ENCODE measurements at places on chromosomes 1 and 21.

GRCh38 chr21:15617964-15618363, 111.8 kb upstream of the USP25 start:
- DNase-seq, result peak; percentile 2

DNA sequence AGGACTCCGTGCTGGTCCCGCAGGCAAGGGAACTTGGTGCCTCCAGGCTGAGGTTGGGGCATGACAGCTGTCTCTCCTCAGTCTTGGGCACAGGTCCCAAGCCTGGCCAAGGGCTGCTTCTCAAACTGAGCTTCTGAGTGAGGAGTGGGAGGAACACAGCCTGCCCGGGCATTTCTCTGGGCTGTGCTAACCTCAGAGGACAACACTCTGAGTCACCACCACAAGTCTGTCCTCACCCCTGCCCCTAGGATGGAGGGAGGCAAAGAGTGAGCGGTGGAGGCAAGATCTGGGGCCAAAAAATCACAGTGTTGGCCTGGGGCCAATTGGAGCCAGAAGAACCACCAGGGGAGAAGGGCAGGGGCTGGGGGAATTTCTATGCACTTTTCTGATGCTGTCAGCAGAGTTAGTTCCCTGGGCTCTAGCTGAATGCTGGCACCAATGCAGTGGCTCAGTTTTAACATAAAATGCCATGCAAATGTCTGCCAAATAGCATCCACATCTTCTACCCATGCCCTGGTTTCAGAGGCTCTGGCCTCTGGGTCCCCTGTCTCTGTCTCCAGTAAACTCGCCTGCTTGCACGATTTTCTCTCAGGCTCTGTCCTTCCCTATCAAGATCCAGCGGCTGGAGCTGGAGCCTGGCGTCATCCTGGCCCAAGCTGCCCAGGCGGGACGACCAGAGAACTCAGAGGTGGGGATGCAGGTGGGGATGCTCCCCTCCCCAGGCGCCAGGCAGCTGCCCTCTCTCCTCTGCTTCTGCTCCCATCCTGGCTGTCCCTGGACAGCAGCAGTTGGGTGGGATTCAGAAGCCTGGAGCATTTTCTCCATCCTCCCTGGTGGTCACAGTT, 11.0 kb upstream of the CDK18 start:
- peak; percentile 64 for DNase-seq

- DNase-seq, result no peak
Observed at GRCh38 chr1:14897547-14897946, 256.0 kb upstream of the TMEM51 start.

DNA sequence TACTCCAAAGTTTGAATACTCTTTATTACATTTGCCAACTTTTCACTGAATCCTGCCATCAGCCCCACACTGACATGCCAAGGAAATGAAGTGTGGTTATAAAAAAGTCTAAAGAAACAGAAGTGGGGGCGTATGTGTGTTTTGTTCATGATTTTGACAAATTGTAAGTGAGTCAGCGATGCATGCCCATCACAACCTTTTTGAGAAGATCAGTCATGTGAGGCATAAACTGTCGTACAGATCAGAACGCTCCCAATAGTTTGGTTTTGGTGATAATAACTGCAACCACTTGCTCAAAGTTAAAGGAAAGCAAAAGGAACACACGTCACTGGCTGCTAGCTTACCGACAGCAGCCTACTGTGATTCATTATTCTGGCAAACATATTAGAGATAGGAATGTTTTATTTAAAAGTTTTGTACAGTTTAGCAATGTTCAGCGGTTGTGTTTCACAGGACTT, 95.6 kb downstream of the RGS2 start:
- DNase-seq, result no peak
